Dermis microvascular lymphatic vessel endothelial cell (primary cell): ENCODE measurements at places on chromosomes 3 and 15. TPM values are rescaled to one million over a fixed set of nuclear protein-coding genes. Genes with fewer than 3 reads are reported as not detected.

ARGFX gene
- not detected in 2 replicates for total RNA-seq

CCR3 gene
- total RNA-seq, result not detected in 2 replicates

TIGIT gene
- not detected in 2 replicates for total RNA-seq

RMDN3 gene
- 15.7 and 19.6 TPM in 2 replicates for total RNA-seq

FRMD5 gene
- 0.89 and 1.5 TPM in 2 replicates for total RNA-seq

KNG1 gene
- total RNA-seq, result not detected in 2 replicates

CHRNA3 gene
- under 0.01 TPM in 1 of 2 replicates, not detected in the other for total RNA-seq

FBXO40 gene
- not detected in 2 replicates for total RNA-seq

IGF2BP2 gene
- total RNA-seq, result 26.8 and 33.6 TPM in 2 replicates

CLCN2 gene
- total RNA-seq, result 2.1 and 2.3 TPM in 2 replicates

SERINC4 gene
- not detected in 2 replicates for total RNA-seq

TRH gene
- not detected in 2 replicates for total RNA-seq

STOML1 gene
- 8.6 and 13.7 TPM in 2 replicates for total RNA-seq

TEX55 gene
- total RNA-seq, result not detected in 2 replicates

CDHR4 gene
- total RNA-seq, result not detected in 2 replicates

MRPL47 gene
- 17.8 and 22.3 TPM in 2 replicates for total RNA-seq

TMEM45A gene
- 10.7 and 21.6 TPM in 2 replicates for total RNA-seq

CHRNA7 gene
- 0.38 and 0.64 TPM in 2 replicates for total RNA-seq

SENP8 gene
- total RNA-seq, result 1.0 and 1.4 TPM in 2 replicates
